CD14-positive monocyte (primary cell): ENCODE measurements at places on chromosomes 16 and 17. TPM values are rescaled to one million over a fixed set of nuclear protein-coding genes. Genes with fewer than 3 reads are reported as not detected.

The KRT16 gene
- not detected for polyA plus RNA-seq

The EFNB3 gene
- 0.01 TPM in 1 of 2 replicates, not detected in the other for polyA plus RNA-seq

The HIC1 gene
- 10.6 and 14.2 TPM in 2 replicates for polyA plus RNA-seq

The COL1A1 gene
- polyA plus RNA-seq: not detected

The YPEL2 gene
- 21.5 TPM for polyA plus RNA-seq

The KRT31 gene
- not detected for polyA plus RNA-seq

The C17orf107 gene
- polyA plus RNA-seq: 4.2 TPM

The IRX5 gene
- not detected for polyA plus RNA-seq

The SEZ6 gene
- polyA plus RNA-seq: 0.18 TPM

The CTRB1 gene
- not detected for polyA plus RNA-seq

The KRT39 gene
- not detected for polyA plus RNA-seq

The BCKDK gene
- polyA plus RNA-seq: 76.5 TPM

The KRT24 gene
- polyA plus RNA-seq: not detected

The FOXL1 gene
- not detected in 2 replicates for polyA plus RNA-seq

The CYB561 gene
- 11.8 and 12.3 TPM in 2 replicates for polyA plus RNA-seq

The IL17C gene
- polyA plus RNA-seq: 0.08 and 0.17 TPM in 2 replicates

The MTSS2 gene
- polyA plus RNA-seq: not detected

The ASPHD1 gene
- polyA plus RNA-seq: not detected

The ZSCAN10 gene
- polyA plus RNA-seq: not detected

The HBM gene
- not detected in 2 replicates for polyA plus RNA-seq

The USP6 gene
- 0.02 TPM for polyA plus RNA-seq

The NGFR gene
- polyA plus RNA-seq: not detected

The ARHGDIG gene
- polyA plus RNA-seq: not detected

The EMC8 gene
- polyA plus RNA-seq: 28.2 TPM

The ALKBH5 gene
- 45.9 and 50.4 TPM in 2 replicates for polyA plus RNA-seq

The PNMT gene
- not detected in 2 replicates for polyA plus RNA-seq

The NXPH3 gene
- polyA plus RNA-seq: not detected

The SNX20 gene
- polyA plus RNA-seq: 51.6 and 52.0 TPM in 2 replicates

The AOC2 gene
- polyA plus RNA-seq: 1.2 and 1.6 TPM in 2 replicates

The UTS2R gene
- polyA plus RNA-seq: not detected

The ZPBP2 gene
- not detected in 2 replicates for polyA plus RNA-seq

The CDIP1 gene
- polyA plus RNA-seq: 8.6 TPM

The SMTNL2 gene
- 0.08 TPM for polyA plus RNA-seq

The CCL16 gene
- polyA plus RNA-seq: not detected in 2 replicates

The RAD51D gene
- polyA plus RNA-seq: 5.4 and 5.8 TPM in 2 replicates

The SLC5A2 gene
- not detected for polyA plus RNA-seq
